Tibial nerve (tissue), 4 donors: ENCODE measurements at places on chromosomes 2 and 18.

DNA sequence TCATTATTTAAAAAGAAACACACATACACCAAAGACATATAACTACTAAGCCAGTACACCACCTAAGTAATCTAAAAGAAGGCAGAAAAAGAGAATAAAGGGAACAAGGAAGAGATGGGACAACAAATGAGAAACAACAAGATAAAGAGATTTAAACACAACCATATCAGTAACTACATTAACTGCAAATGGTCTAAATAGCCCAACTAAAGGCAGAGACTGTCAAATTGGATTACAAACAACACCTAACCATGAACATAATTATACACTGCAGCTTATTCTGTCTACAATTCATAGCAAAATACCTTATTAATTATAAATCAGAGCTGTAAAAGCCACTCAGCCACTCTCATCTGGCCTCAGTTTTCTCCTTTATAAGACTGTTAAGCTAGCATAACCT lies 15.0 kb downstream of the PPP4R1 start:
- no peaks in the 10 kb centered on the region for H3K27me3 ChIP-seq
- peaks cover 6% of the 10 kb centered on the region for H3K4me1 ChIP-seq
- DNase-seq = no peak
- H3K4me3 ChIP-seq = no peak overlapping the region
- no peak overlapping the region for H3K27ac ChIP-seq

GRCh38 chr2:10387033-10387432 lies 61.1 kb downstream of the ODC1 start:
- H3K4me1 ChIP-seq = peaks cover 45% of the 10 kb centered on the region
- H3K27ac ChIP-seq = no peak overlapping the region
- no peak for DNase-seq
- no peak overlapping the region for H3K4me3 ChIP-seq
- no peaks in the 10 kb centered on the region for H3K27me3 ChIP-seq
- H3K36me3 ChIP-seq = no peaks in the 10 kb centered on the region

DNA sequence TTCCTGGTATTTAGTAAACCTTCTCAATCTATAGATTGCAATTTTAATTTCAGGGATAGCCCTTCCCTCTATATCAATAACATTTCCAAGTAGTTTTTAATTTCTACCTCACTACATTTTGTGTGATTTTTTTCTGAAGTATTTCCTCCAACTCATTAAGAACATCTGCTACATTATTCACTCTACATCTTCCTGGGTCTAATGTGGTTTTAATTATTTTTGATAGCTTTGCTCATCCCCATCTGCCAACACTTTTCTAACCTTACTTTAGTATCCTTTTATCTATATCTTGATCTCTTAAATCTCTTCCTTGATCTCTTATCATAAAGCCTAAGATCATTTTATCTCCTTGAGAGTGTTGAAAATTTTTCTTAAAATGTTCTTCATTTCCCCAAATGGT lies 278.3 kb upstream of the CYP26B1 start:
- no peaks in the 10 kb centered on the region for H3K36me3 ChIP-seq
- no peaks in the 10 kb centered on the region for H3K4me1 ChIP-seq
- H3K27me3 ChIP-seq = no peaks in the 10 kb centered on the region
- no peak for DNase-seq
- H3K4me3 ChIP-seq = no peak overlapping the region
- no peak overlapping the region for H3K27ac ChIP-seq

DNA sequence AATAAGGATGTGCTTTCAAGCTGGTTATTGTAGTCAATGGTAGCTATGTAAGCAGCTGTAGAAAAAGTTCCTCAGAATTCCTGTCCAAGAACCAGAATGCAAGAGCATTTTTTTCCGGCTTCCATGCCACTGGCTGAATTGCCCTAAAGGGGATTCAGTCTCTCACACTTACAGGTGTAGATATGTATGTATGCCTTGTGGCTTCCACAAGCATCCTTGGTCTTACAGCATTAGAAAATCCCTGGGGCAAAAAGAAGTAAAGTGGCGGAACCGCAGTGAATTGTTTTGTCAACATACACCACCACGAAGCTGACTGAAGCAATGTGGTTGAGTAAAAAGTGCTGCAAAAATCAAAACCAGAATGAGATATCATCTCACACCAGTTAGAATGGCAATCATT lies 54.6 kb downstream of the FANCL start:
- H3K36me3 ChIP-seq = no peaks in the 10 kb centered on the region
- no peaks in the 10 kb centered on the region for H3K4me1 ChIP-seq

GRCh38 chr2:172783165-172783898 lies 47.7 kb downstream of the RAPGEF4 start:
- no peaks in the 10 kb centered on the region for H3K4me1 ChIP-seq
- no peak overlapping the region for H3K4me3 ChIP-seq
- no peak for DNase-seq
- H3K36me3 ChIP-seq = no peaks in the 10 kb centered on the region

DNA sequence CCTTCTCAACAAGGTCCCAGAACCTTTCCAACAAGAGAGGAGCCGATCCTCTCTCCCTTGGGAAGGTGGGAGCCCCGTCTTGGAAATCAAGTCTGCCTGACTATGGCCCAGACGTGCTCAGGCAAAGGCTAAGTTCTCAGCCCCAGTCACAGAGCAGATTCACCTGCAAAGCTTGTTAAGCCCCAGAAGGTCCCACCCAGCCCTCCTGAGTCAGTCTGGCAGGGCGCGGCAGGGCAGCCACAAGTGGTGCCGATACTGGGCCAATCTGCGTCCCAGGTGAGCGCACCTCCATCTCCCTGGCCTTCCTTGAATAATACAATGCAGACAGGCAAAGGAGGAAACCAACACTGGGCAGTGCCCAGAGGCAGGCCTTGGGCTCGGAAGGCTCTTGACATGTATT lies 15.0 kb downstream of the CRACDL start:
- no peak overlapping the region for H3K4me3 ChIP-seq
- H3K36me3 ChIP-seq = no peaks in the 10 kb centered on the region
- no peaks in the 10 kb centered on the region for H3K4me1 ChIP-seq
- DNase-seq = no peak

DNA sequence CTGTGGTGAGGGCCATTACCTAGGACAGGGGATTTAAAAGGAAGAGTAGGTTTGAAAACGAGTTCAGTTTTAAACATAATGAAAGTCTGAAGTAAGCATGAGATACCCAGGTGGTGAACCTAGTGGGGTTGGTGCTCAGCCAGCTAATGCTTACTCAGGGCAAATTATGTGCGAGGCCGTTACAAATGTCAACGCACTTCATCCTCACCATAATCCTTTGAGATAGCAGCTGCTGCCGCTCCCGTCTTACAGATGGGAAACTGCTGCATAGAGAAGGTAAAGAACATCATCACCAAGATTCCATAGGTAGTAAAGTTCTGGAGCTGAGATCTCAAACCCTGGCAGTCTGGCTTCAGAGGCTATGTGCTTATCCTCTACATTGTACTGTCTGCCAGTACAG lies 209.0 kb downstream of the DYM start:
- no peaks in the 10 kb centered on the region for H3K27me3 ChIP-seq
- no peak for DNase-seq
- no peak overlapping the region for H3K4me3 ChIP-seq

DNA sequence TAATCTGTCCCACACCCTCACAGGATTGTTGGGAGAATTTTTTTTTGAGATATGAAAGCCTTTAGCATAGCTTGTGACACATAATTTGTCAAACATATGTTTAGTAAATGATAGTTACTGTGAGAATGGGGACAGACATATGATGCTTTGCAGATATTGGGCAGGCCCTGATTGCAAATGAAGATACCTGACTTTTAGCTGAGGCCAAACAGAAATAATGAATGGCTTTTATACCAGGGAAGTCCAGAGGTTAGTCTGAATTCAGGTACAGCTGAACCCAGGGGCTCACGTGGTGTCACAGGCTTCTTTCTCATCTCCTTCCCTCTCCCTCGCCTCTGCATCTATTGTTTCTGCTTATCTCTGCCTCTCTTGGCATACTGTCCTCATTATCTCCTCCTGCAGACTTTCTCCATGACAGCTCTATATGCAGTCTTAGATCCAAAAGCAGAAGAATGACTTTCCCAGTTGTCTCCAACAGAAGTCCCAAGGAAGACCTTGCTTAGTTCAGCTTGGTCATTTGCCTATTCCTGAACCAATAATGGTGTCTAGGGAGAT lies 4.9 kb upstream of the WNT10A start:
- no peaks in the 10 kb centered on the region for H3K4me1 ChIP-seq
- H3K4me3 ChIP-seq = no peak overlapping the region
- H3K27me3 ChIP-seq = peaks cover 71% of the 10 kb centered on the region
- H3K36me3 ChIP-seq = peaks cover 21% of the 10 kb centered on the region
- no peak overlapping the region for H3K27ac ChIP-seq
- DNase-seq = no peak

- H3K36me3 ChIP-seq = no peaks in the 10 kb centered on the region
- no peaks in the 10 kb centered on the region for H3K27me3 ChIP-seq
- no peaks in the 10 kb centered on the region for H3K4me1 ChIP-seq
- H3K4me3 ChIP-seq = no peak overlapping the region
- no peak overlapping the region for H3K27ac ChIP-seq
These were observed 236.8 kb downstream of the AFF3 start for GRCh38 chr2:99905636-99906035.

- DNase-seq = no peak
- no peaks in the 10 kb centered on the region for H3K27me3 ChIP-seq
- no peak overlapping the region for H3K4me3 ChIP-seq
- H3K4me1 ChIP-seq = no peaks in the 10 kb centered on the region
- H3K36me3 ChIP-seq = no peaks in the 10 kb centered on the region
- H3K27ac ChIP-seq = no peak overlapping the region
These were observed 138.0 kb downstream of the SOCS6 start for GRCh38 chr18:70426818-70427217.

DNA sequence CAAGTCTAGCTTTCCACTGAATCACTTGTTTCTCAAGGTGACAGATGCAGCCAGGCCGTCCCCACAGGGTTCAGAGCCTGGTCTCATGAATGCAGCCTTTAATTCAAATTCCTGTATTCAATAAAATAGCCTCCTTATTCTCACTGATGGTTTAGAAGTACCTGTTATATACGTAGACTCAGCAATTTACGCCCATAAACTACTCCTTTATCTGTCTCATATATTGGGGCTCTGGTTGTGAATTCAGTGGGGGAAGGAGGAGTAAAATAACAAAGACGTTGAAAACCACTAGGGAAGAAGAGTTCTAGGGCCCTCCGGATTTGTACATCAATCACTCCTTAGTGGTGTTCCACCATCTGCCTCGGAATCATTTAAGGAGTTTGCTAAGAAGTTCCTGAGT lies 1.7 kb downstream of the OBSL1 start:
- no peaks in the 10 kb centered on the region for H3K36me3 ChIP-seq
- no peaks in the 10 kb centered on the region for H3K27me3 ChIP-seq
- no peak for DNase-seq
- no peak overlapping the region for H3K4me3 ChIP-seq
- H3K27ac ChIP-seq = no peak overlapping the region
- no peaks in the 10 kb centered on the region for H3K4me1 ChIP-seq

GRCh38 chr18:37162551-37162950 lies 333.6 kb downstream of the KIAA1328 start:
- DNase-seq = no peak
- no peak overlapping the region for H3K4me3 ChIP-seq
- no peaks in the 10 kb centered on the region for H3K27me3 ChIP-seq
- no peaks in the 10 kb centered on the region for H3K36me3 ChIP-seq
- no peak overlapping the region for H3K27ac ChIP-seq

DNA sequence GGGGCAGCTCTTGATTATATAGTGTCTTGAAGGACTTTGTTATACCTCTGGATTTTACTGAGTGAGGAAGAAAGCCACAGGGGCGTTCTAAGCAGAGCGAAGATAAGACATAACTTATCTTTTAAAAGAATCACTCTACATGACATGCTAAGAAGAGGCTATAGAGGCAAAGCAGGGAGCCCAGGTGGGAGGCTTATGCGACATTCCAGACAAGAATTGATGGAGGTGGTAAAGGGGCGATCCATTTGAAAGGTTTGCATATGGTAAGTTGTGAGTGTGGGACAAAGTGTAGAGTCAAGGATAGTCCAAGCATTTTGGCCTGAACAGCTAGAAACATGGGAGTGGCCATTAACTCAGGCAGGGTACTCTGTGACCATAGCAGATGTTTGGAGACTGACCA lies 49.8 kb downstream of the LYPD6 start:
- H3K27me3 ChIP-seq = no peaks in the 10 kb centered on the region
- no peaks in the 10 kb centered on the region for H3K36me3 ChIP-seq
- H3K4me1 ChIP-seq = no peaks in the 10 kb centered on the region
- no peak overlapping the region for H3K4me3 ChIP-seq

DNA sequence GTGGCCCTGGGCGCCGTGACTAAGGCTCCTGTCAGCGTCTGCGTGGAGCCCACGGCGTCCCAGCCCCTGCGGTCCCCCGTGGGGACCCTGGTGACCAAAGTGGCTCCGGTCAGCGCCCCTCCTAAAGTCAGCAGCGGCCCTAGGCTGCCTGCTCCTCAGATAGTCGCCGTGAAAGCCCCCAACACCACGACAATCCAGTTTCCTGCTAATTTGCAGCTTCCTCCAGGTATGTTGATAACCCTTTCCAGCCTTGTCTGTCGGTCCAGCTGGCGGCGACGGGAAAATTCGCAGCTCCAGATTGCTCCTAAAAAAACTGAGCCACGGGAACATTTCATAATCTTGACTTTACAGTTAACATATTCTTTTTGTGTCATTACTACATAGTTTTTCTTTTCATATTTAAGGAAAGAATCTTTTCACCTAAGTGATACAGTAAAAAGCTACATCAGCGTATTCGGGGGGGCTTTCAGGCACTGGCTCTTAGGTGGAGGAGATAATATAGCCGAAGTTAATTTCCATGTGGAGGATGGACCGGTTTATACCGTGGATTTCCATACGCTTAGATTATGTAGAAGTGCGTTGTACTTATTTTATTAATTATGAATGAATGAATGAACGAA lies 916 bp downstream of the TAF4B start:
- no peaks in the 10 kb centered on the region for H3K4me1 ChIP-seq
- H3K27me3 ChIP-seq = no peaks in the 10 kb centered on the region
- H3K36me3 ChIP-seq = no peaks in the 10 kb centered on the region
- peak overlapping the region; percentile 72 for H3K27ac ChIP-seq
- peak overlapping the region; percentile 93 for H3K4me3 ChIP-seq

DNA sequence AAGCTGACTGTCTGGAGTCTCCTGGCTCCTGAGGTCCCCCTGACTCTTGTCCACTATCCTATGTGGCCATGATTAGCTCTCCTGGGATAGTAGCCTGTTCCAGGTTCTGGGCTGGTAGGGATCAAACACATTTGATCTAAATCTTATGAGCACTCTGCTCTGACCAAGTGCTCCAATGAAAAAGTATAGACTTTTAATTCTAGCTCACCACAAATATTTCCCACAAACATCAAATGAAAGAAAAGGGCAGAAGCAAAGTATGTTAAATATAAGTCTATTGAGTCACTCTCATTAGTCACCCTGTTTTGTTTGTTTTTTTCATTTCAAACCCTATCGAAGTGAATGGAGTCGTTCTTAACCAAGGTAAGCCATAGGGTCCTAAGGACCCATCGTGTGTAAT lies 39.7 kb upstream of the NEDD4L start:
- no peak for DNase-seq
- H3K36me3 ChIP-seq = no peaks in the 10 kb centered on the region
- no peaks in the 10 kb centered on the region for H3K27me3 ChIP-seq
- no peak overlapping the region for H3K27ac ChIP-seq
- no peak overlapping the region for H3K4me3 ChIP-seq
- H3K4me1 ChIP-seq = no peaks in the 10 kb centered on the region
